Naive thymus-derived CD4-positive, alpha-beta T cell (primary cell): ENCODE measurements at places on chromosomes 1 and 21.

GRCh38 chr1:201711811-201712210 lies 117.1 kb upstream of the IPO9 start:
- DNase-seq: no peak

DNA sequence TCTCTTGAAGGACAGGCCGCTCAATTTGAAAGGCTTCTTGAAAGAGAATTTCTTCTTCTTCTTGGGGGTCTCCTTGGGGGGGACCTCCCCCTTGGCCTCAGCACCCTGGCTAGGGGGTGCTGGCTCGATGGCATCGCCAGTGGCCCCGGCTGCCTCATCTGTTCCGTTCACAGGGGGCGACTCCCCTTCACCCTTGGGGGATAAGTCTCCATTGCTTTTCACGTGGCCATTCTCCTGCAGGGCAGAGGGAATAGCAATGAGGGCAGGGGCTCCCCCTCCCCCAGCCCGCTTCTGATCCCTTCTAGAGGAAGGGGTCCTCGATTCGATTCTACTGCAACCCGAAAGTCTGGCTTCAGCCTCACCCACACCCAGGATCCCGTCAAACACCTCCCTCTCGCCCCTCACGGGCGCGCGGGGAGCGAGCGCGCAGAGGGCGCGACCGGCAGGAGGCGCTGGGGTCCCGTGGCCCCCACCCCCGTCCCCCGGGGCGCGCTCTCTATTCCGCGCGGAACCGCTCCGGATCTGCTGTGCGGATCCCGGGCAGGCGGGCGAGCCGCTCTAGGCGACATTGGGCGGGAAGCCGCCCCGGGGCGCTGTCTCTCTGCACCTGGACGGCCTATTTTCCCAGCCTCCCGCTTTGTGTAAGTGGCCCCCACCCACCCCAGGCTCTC lies 1.0 kb downstream of the MARCKSL1 start:
- DNase-seq: peak; percentile 70

- DNase-seq: no peak
Measured at GRCh38 chr1:17700945-17701810, 54.0 kb upstream of the ACTL8 start.

GRCh38 chr1:88684482-88685258 lies 597 bp downstream of the PKN2 start:
- DNase-seq: no peak

GRCh38 chr1:162171111-162171510 lies 101.6 kb downstream of the NOS1AP start:
- DNase-seq: no peak

DNA sequence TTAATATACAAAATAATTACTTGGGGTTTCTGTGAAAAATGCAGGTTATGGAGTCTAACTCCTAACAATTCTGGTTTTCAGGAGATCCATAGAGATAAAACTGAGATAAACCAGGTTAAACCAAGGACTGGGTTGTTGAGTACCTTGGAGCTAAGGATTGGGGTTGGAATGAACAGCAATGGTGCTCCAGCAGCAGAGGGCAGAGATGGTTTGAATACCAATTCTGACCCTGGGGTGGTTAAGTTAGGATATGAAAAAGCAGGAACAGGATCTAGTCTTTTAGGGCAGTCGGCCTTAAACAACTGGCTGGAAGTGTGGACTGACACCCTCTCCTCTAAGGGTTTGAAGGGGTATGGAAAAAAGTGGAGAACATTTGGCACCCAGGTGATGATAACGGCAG lies 53.0 kb downstream of the UROD start:
- no peak for DNase-seq

DNA sequence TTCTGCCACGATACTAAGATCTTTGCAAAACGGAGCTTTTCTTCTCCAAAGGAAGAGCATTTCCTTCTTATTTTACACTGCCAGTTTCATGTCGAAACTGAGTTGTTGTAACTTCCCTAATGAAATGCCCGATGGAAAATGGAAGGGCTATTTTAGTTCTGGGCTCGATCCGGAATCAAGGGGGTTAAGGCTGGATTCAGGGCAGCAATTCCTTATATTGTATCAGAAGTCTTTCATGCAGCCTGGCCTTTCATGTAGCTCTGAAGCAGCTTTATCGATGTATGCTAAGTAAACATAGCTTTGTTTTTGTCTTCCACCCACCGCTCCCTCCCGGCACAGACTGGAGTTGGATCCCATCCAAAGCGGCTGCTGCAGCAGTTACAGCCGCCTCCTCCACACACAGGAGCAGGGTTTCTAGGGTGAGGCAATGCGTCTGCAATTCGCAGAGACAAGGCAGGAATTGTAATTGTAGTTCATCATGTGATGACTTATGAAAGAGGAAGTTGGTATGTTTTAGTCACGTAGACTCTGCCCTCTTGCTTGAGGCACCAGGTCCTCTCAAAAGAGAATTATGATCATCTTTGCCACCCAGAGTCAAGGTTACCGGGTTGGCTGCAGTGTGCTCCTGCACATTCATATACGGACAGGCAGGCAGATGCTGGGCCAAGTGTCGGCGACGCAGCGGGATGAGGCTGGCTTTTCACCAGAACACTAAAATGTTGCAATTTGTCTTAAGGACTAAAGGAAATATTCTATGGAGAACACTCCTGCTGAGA lies 2.6 kb upstream of the IRF2BP2 start:
- DNase-seq: peak; percentile 80
